ENCODE measurements at places on chromosomes 5 and 9.

- no peak for DNase-seq
These were observed 29.9 kb downstream of the HACD4 start for GRCh38 chr9:21001581-21001980.

GRCh38 chr9:93321220-93321610 is 130.3 kb upstream of the FAM120A start:
- no peak for DNase-seq

DNA sequence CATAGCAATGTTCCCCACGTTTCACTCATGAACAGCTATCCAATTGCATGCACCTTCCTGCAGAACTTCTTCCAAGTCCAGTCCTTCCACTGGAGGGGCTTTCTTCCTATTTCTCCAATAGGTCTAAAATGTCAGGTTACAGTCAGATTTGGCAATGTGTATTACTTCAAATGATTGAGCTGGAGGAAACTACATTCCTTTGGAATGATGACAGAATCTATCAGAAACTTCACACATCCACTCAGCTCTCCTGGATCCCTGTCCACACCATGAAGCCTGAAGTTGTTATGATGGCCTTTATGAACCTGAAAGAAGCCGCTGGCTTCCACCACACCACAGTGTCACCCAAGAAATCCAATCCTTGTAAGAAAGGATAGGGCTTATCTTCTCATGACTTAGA is 32.2 kb downstream of the FBXW2 start:
- DNase-seq, result no peak

- no peak for DNase-seq
These were observed 73.0 kb downstream of the RASEF start for GRCh38 chr9:82989929-82990328.

DNA sequence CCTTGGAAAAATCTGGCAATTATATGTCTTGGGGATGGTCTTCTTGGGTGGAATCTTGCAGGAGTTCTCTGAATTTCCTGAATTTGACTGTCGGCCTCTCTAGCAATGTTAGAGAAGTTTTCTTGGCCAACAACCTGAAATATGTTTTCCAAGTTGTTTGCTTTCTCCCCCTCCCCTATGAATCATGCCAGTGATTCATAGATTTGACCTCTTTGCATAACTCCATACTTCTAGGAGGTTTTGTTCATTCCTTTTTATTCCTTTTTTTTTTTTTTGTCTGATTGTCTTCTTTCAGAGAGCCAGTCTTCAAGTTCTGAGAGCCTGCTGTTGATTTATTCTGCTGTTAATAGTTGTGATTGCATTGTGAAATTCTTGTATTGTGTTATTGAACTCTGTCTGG is 56.7 kb upstream of the SLC44A1 start:
- no peak for DNase-seq

- DNase-seq, result no peak
These were observed 101.1 kb downstream of the APBA1 start for GRCh38 chr9:69571032-69571431.

DNA sequence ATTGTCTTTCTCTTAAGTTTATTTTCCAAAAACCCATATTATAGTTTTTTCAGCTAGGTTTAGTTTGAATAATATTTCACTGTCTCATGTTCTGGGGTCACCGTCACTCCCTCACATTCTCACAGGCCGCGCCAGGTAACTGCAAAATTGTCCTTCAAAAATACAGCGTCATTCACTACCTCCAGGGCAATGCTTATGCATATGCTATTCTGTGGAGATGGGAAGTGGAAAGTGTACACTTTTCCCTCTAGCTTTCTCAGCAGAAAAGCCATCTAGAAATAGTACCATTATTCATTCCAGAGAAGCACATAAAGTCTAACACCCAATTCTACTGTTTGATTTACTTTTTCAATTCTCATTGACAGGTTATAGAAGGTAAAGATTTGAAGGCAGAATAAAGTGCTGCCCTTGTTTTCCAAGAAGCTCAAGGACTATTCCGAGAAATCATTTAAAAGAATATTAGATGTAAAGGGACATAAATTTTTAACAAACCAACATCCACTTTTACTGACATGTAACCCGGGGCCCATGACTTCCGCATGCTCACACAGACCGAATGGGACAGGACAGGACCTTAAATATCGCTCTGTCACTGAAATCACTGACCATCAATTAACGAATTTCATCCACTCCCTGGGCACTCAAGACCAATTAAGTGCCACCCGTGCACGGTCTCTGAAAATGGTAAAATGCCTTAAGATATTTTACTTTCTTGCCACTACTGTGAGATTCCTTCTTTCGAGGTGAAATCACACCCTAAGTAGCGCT is 720 bp downstream of the NUDT12 start:
- no peak for DNase-seq

- DNase-seq, result no peak
These were observed 70.8 kb upstream of the TGFBR1 start for GRCh38 chr9:99034149-99034548.

- peak; percentile 83 for DNase-seq
These were observed at the start of gene KIAA1191 for GRCh38 chr5:176361437-176362232. Gene KIAA1191 (minus strand): TSS chr5:176361764. CDS start chr5:176359508, 2,256 bp downstream.

GRCh38 chr5:143117821-143118220 is 285.7 kb downstream of the NR3C1 start:
- no peak for DNase-seq

DNA sequence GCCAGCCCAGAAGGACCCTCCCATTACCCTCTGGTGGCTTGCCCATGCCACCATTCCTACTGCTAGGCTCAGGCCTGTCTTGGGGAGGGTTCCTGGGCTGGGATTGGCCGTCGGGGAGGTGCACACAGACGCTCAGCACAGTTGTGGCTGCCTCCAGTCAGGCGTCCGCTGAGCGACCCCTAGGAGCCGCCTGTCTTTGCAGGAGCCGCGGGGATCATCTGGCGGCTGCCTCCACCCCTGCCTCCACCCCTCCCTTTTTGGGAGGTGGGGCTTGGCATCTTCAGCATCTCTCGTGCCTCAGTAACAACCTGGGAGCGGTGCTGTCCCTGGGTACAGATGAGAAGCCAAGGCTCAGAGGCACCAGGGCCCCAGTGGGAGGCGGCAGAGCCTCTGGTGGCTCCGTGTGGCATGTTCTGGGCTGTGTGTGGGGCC is 39.6 kb downstream of the RXRA start:
- no peak for DNase-seq

DNA sequence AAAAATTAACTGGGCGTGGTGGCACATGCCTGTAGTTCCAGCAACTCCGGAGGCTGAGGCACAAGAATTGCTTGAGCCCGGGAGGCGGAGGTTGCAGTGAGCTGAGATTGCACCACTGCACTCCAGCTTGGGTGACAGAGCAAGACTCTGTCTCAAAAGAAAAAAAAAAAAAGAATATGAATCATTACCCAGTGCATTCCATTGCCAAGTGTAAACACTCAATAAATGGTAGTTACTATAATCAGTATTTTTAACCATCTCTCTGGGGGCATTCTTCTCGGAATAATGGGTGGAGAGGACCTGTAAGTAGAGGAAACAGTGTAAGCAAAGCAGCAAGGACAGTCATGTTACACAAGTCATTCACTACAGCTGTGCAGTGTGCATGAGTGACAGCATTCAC is 13.8 kb upstream of the RANBP17 start:
- DNase-seq, result no peak

- no peak for DNase-seq
These were observed 28.4 kb downstream of the SLC6A18 start for GRCh38 chr5:1253456-1254105.

GRCh38 chr5:165014439-165014838 is 1509.0 kb downstream of the MAT2B start:
- DNase-seq, result no peak

All from stimulated activated CD8-positive, alpha-beta memory T cell treated with anti-CD3 and anti-CD28 coated beads, Interleukin-7, amount 100 ng/mL, for 48 hours (primary cell).